ENCODE measurements at places on chromosomes 1 and 21.

DNA sequence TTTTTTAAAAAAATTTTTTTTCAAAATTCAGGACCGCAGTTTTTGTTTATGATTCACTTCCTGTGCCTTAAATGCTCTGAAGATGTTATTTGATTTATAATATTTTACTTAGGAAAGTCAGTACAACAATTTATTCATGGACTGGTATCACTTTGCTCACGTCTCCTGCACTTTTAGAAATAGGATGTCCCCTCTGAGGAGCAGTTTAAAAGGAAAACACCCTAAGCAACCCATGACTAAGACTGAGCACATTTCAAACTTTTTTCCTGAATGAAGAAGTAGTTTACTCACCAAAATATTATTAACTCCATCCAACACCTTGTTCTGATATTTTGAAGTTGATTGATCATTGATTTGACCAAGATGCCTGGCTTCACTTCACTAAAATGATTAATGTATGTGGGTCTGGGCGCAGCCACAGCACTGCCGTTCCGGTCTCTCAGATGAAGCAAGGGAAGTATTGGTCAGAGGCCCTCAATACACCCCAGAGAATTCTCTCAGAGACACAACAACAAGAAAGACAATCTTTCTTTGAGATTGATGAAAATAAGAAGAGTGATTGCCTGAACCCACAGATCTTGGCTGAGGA is 223.9 kb downstream of the TGFB2 start:
- DNase-seq, result no peak

DNA sequence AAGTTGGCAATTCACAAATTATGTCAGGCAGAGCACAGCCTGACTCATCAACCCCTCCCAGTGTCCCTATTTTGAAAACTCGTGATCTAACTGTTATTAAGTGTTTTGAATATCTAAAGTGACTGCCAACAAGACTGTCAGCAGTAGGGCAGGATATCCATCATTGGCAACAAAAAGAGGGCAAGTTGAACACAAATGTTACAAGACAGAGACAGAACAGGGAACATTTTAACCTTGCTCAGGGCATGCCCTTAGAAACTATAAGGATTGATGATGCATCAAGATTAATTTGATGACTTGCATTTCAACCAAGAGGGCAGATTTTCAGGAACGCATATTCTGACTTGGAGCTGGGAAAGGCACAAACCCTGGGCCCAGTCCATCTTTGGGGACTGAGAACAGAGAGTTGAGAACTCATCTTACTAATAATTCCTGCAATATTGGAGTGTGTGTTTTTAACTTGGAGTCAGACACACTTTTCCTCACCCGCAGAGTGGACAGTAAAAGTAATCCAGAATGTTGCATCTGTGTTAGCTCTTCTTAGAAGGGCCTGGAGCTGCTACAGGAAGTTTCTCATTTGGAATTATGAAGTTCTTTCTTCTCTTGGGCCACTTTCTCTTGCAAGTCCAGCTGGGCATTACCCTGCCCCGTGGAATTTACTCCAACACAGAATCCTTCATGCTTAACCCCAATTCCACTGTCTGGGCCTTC is 317.2 kb downstream of the LTN1 start:
- no peak for DNase-seq

DNA sequence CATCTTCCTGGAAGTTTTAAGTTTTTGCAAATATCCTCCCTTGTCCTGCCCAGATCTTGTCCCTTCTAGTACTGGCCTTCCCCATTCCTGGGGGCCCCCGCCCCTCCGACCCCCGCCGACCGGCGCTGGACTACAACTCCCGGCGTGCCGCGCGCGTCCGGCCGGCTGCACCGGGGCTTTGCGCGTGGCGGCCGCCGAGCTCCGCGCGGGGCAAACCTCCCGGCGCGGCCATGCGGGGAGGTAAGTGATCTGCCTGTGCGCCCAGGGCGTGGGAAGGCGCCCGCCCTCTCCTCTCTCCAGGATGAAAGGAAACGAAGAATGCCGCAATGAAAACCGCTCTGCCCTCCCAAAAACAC is 3.2 kb upstream of the SAMD13 start:
- DNase-seq, result peak; percentile 19

DNA sequence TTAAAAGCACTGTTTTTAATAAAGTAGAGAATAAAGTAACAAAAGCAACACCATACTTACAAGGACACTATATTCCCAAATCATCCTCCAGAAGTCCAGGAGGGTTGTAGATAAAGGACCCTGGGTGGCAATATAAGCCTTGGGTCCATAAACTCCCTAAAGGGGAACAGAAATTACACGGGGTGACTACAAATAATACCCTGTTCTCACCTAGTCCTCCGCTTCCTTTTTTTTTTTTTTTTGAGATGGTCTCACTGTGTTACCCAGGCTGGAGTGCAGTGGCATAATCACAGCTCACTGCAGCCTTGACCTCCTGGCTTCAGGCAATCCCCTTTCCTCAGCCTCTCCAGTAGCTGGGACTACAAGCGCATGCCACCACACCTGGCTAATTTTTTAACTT is 13.1 kb downstream of the PTPN22 start:
- no peak for DNase-seq

- DNase-seq, result no peak
These were observed 27.7 kb upstream of the AJAP1 start for GRCh38 chr1:4626560-4627319.

DNA sequence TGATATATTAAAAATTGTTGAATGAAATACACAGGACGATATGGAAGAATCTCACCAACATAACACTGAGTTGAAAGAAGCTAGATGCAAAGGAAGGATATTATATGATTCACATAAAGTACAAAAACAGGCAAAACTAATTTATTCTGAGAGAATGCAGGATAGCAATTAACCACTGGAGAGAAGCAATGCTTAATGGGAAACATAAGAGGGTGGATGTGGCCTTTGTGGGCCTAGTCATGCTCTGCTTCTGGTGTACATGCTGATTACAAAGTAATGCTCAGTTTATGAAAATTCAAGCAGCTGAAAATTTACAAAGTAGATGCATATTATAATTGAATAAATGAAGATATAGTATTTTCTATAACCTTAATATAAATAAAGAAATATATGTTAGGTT is 326.4 kb upstream of the ADAMTS5 start:
- DNase-seq, result no peak

DNA sequence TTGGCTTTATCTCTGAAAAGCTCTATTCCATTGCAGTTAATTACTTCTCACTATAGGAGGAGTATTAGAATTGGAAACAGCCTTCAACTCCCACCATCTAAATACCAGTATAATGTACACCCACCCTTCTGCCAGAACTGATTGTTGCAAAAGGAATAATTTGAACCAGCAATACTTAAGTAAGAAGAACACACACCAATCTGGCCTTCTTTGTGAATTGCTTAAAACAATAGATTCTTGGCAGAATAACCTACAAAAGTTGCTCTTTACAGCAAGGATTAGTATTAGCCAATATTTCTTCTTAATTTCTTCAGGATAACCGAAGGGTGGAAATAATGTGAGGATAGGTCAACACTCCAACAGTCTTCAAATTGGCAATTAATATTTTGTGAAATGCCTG is 54.9 kb upstream of the ADAMTS5 start:
- DNase-seq, result no peak

DNA sequence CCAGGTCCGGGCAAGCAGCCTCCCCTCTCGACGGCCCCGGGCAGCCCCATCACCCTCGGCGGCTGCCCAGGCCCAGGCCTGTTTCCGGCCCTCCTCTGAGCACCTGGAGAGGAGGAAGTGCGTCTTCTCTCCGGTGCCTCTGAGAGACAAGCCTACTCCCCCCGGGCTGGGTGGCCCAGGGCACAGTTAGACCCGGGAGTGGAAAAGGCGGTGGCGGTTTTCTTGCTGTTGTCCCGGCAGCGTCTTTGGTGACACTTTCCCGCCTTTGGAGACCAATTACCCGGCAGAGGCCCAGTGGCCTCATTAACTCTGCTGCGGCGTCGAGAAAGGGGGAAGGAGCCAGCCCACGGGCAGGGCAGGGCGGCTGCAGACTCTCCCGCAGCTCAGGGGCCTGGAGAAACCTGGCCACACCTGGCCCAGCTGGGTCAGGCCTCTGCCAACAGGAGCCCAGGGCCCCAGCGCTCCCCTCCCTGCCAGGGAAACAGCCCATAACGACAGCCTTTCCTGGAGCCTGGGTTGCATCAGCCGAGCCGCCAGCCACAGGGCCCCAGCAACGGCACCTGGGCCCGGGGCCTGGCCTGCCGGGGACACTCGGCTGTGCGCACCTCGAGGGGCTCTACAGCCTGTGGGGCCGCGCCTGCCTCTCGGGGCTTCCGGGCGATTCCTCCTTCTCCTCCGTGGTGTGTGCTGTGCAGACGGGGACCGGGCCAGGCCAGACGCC is 28.4 kb upstream of the C1orf159 start:
- peak; percentile 42 for DNase-seq

GRCh38 chr1:160117709-160118183 is 2.2 kb downstream of the ATP1A2 start:
- no peak for DNase-seq

- no peak for DNase-seq
These were observed 33.5 kb downstream of the ODR4 start for GRCh38 chr1:186409091-186409490.

DNA sequence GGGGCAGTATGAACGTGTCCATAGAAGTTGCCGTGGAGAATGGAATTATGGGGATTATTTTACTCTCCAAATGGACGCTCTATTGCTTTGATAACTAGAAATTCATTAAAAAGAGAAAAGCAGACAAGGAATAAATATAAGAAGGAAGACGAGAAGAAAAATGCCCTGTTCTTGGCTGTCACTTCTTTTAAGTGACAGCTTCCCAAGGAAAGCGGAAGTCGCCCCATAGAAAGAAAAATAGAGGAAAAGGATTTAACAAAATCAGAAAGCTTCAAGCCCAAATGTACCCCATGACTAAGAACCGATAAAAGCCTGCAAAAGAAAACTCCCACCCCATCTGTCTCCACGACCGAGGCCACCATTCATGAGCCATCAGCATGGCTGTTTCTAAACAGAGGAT is 85.7 kb downstream of the TAS1R2 start:
- DNase-seq, result no peak

- no peak for DNase-seq
These were observed 335.0 kb upstream of the NFIA start for GRCh38 chr1:60747353-60747752.

DNA sequence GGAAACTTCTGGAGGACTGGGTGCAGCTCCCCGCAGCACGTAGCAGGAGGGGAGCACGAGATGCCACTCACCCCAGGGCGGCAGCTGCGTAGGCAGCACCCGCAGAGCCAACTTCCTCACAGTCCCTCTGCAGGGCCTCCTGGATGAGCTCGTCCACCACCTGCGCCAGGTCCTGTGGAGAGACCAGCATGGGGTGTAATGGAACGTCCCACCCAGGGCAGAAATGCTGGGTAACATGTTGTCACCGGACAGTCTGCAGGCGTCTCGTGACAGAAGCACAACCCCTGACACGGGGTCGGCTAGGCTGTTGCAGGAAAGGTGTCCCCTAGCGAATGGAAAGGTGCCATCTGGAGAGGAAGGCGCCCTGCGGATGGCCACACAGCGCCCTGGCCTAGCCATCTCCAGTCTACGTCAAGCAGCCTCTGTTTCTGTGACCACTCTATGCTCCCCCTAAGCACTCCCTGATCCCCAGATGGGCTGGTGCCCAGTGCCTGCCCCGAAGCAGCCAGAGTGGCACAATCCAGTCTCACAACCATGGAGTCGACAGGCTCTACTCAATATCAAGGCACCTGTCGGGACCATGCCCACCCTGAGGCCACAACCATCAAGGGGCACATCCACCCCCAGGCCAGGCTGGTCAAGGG is 21.2 kb downstream of the MCM3AP start:
- DNase-seq, result no peak

- DNase-seq, result no peak
These were observed 263.8 kb downstream of the KAZN start for GRCh38 chr1:14862114-14862771.

DNA sequence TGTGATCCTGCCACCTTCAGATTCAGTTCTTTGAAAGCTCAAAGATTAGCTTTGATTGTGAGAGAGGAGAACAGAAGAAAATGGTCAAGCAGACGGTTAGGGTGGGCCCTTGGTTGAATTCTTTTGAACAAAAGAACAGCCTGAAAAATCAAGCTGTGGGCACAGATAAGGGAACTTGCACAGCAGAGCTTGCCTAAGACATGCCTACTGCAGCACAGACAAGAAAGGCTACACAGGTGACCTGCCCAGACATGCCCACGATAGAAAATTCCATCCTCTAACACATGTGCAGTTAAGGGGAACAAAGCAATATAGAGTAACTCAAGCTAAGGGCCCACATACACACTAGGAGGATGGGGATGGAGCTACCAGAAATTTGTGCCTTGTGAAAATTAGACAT is 512.5 kb upstream of the LRRC7 start:
- DNase-seq, result no peak

- DNase-seq, result peak; percentile 24
These were observed 47.1 kb downstream of the MYSM1 start for GRCh38 chr1:58652651-58653184.

- no peak for DNase-seq
These were observed 32.0 kb upstream of the EPS15 start for GRCh38 chr1:51551081-51551480.
